Large intestine (tissue), 12 donors: ENCODE measurements at places on chromosomes 5 and 9. TPM values are rescaled to one million over a fixed set of nuclear protein-coding genes. Genes with fewer than 3 reads are reported as not detected.
A peak's percentile ranks its signal among the peaks of the same experiment; 100 is the strongest.

DNA sequence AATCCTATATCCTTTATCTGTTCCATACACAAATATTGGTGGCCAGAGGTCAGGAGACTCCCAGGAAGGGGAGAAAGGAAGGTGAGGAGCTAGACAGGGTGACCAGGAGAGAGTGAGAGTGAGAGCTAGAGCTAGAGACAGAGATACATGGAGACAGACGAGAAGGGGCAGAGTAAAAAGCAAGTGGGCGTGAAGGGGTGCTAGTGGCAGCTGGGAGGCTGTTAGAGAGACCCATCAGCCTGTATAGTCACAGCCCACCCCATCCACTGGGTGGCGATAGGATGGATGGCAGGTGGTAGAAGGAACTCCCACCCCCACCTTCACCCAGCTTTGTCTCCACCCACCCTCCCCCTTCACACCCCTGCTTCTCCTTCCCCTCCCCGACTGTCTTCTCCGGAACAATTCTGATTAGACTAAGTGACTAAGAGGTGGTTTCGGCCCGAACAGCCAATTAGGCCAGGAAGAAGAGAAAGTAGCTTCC, 32.8 kb downstream of the PCDH1 start:
- no peak for DNase-seq

DNA sequence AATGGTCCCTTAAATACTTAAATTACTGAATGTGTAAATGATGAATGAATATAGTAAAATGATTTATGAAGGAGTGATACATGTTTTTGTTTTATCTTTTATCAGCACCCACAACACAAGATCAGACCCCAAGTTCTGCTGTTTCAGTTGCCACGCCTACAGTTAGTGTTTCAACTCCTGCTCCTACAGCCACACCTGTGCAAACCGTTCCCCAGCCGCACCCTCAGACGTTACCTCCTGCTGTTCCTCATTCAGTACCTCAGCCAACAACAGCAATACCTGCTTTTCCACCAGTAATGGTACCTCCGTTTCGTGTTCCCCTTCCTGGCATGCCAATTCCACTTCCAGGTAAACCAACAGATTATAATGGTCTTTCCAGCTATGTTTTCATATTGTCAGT, 16.3 kb downstream of the TCERG1 start:
- no peak for DNase-seq

GRCh38 chr5:40554813-40555212, 124.9 kb upstream of the PTGER4 start:
- DNase-seq: peak; percentile 60

GRCh38 chr5:157198277-157198986, 17.8 kb downstream of the ITK start:
- no peak for DNase-seq

GRCh38 chr5:133783481-133783880, 171.1 kb upstream of the FSTL4 start:
- DNase-seq: no peak

The CEL gene
- 268 TPM for polyA plus RNA-seq

The WDR38 gene
- not detected for polyA plus RNA-seq

DNA sequence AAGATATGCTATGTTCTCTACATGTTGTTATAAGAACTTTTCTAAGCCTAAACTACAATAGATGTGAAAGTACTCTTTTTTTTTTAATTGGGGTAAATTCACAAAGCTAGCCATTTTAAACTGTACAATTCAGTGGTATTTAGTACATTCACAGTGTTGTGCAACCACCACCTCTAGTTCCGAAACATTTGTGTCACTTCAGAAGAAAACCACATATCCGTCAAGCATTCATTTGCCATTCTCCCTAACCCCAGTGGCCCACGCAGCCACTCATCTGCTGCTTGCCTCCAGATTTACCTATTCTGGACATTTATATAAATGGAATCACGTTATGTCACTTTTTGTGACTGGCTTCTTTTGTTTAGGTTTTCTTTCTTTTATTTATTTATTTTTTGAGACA, 43.1 kb downstream of the SPTAN1 start:
- DNase-seq: no peak

The PCDH1 gene
- 29.4 TPM for polyA plus RNA-seq

GRCh38 chr5:171858303-171858702, 72.7 kb downstream of the SMIM23 start:
- no peak for DNase-seq

The TLX3 gene
- polyA plus RNA-seq: not detected

The WWC1 gene
- polyA plus RNA-seq: 28.6 TPM

GRCh38 chr5:103228061-103228460, 30.5 kb upstream of the MACIR start:
- DNase-seq: no peak

The GGTA1 gene
- polyA plus RNA-seq: 8.8 TPM

DNA sequence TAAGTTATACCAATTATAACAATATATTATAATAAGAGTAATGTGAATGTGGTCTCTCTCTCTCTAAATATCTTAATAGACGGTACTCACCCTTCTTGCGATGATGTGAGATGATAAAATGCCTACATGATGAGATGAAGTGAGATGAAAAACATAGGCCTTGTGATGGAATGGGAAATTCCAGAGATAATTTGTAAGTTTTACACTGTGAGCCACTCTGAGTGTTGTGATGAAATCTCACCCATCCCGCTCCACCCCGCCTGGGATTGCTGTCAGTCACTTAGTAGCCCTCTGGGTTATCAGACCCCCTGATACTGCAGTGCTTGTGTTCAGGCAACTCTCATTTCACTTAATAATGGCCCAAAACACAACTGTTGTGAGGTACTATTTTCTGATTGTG, 10.5 kb downstream of the SUSD3 start:
- no peak for DNase-seq

DNA sequence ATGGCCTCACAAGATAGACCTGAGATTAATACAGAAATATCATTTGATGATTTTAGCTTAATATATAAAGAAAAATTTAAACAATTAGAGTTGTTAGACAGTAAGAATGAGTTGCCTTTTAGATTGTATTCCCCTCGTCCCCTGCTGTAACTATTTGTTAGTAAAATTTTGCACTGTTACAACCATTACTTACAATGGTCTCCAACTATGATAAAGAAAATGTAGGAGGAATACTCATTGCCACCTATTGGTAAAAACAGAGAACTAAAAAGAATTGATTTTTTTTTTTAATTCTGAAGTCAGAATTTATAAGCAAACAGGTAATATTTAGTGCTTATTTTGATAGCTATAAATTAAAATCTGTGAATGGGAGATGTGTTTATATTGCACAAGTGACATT, 937.6 kb downstream of the TLE4 start:
- no peak for DNase-seq

The CDH18 gene
- 1.1 TPM for polyA plus RNA-seq

The ABCA1 gene
- 8.6 TPM for polyA plus RNA-seq

The PROB1 gene
- 2.1 TPM for polyA plus RNA-seq

- DNase-seq: peak; percentile 57
These were observed 6.9 kb downstream of the REEP2 start for GRCh38 chr5:138445547-138446271.

DNA sequence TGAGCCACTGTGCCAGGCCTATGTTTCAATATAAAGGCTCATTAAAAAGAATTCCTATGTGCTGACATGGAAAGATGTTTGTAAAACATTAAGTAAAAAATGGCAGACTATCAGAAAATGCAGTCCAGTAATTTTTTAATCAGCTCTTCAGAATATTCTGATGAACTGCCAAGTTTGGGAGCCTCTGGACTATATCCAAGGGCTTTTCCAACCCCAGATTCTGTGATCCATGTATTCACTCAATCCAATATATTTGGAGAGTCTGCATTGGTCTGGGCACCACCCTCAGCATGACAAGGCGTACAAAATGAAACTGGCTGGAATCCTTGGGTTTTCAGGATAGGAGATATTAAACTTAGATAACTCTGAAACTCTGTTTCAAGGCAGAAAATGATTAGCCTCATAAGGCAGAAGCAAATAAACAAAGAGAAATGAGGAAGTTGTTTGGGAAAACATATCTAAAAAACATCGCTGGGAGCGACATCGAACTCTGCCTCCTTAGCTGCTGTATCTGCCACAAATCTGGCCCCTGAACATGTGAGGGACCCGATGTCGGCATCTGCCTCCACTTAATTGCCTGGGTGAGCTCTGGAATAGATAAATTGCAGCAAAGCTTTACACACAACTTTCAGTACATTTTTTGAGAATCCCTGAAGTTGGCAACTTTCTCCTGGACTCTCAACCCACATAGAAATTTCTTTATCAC, 14.4 kb downstream of the PDE6A start:
- peak; percentile 11 for DNase-seq

The FOXD1 gene
- 0.04 TPM for polyA plus RNA-seq

- no peak for DNase-seq
These were observed 3.2 kb downstream of the PIP5KL1 start for GRCh38 chr9:127927201-127927987.

DNA sequence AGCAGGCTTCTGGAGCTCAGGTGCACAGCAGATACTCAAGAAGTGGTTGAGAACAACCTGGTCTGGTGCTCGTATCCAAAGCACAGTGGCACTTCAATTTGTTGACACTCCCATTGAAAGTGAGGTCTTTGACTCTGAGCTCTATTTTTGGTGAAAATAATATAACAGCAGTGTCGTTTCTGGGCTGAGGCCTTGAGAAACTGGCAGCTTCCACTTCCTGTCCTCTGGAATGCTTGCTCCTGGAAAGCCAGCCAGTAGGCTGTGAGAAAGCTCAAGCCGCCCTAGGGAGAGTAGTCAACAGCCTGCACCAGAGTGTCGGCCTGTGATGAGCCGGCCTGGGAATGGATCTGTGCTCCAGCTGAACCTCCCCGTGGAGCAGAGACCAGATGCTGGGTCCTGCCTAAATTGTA, 6.8 kb upstream of the SUSD3 start:
- no peak for DNase-seq

- no peak for DNase-seq
These were observed 62.3 kb downstream of the ST8SIA4 start for GRCh38 chr5:100840789-100841188.

- no peak for DNase-seq
These were observed 67.6 kb downstream of the TLE4 start for GRCh38 chr9:79639354-79639753.

GRCh38 chr9:134782921-134783698, 97.5 kb upstream of the FCN2 start:
- DNase-seq: no peak

GRCh38 chr5:139658928-139659667, 10.9 kb downstream of the CXXC5 start:
- peak; percentile 52 for DNase-seq

The PRR7 gene
- polyA plus RNA-seq: 1.7 TPM

- DNase-seq: no peak
These were observed 15.9 kb downstream of the OR2V1 start for GRCh38 chr5:181114844-181115778.

- no peak for DNase-seq
These were observed 439.9 kb downstream of the GADD45G start for GRCh38 chr9:90044710-90045151.

DNA sequence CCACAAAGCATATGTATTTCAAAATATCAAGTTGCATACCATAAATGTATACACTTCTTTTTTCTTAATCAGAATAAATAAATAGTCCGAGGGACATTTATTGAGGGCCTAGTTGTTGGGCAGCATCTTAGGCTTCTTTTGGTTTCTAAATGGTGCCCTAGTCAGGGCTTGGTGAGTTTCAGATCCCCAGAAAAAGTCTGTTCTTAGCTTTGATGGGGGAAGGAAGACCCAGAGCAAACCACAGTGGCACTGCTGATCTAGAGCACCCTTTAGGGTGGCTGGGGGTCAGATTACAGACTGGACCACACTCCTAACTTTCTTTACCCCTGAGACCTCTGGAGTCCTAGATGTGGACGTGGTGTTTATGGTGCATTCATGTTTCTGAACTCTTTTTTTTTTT, 97.8 kb downstream of the C9orf152 start:
- DNase-seq: no peak

DNA sequence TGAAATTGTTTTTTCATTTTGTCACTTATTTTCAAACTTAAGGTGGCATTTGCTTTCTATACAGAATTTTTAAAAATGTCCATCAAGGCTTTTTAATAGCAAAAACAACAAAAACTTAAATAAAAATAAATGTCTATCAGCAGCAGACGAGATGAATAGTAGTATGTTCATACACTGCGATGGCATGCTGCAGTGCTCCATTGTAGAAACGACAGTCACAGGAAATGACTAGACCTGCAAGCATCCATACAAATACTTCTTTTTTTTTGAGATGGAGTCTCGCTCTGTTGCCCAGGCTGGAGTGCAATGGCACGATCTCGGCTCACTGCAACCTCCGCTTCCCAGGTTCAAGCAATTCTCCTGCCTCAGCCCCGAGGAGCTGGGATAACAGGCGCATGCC, 41.4 kb downstream of the COL23A1 start:
- DNase-seq: no peak

- no peak for DNase-seq
These were observed 23.3 kb upstream of the STOM start for GRCh38 chr9:121393318-121393717.

The TAF11L5 gene
- not detected for polyA plus RNA-seq

The ALDH1A1 gene
- 181 TPM for polyA plus RNA-seq

GRCh38 chr9:97041898-97042297, 3.0 kb upstream of the CTSV start:
- DNase-seq: peak; percentile 80

The MORN5 gene
- polyA plus RNA-seq: 2.2 TPM

The FOXD4 gene
- 0.42 TPM for polyA plus RNA-seq

DNA sequence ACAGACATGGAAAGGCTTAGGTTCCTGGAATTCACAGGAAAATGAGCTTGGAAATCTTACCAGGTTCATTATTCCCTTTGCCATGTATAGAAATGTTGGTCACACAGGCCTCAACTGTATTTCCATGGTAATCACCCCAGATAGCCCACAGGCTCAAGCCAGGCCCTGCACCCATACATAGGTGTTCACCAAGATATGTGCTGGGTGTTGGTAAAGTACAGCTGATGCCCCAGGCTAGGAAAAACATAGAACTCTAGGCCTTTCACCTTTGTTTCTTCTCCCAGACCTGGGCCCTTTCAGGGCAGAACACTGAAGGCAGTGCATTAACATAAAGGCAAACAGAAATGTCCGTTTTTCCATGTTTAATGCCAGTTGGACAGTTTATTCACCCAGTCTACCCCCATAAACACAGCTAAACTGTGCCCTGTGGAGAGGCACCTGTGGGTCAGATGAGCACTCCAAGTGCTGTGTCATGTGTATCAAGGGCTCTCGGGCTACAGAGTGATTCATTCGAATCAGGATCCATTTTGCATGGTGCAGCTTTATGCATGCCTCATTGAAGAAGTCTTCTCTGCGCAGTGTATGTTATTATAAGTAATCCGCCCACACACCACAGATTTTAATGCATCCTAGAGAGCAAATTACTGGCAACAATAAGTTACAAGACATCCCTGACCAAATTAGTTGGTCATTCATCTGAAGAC, 93.4 kb upstream of the SLC30A5 start:
- DNase-seq: no peak

DNA sequence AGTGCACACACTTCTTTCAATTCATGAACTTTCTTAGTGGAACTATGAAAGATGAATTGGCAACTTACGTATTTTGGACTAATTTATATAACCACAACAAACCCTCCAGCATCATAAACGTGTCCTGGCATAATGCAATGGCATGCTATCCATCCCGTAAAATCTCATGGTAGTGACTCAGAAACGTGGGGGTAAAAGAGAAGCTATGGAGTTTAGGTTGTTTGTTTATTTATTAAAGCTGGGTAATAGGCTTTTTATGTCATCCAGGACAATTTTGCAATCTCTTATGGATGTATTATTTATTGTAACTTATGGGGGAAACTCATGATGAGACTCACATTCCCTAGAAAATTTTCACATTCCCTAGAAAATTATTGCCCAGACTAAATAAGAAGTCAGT, 106.3 kb downstream of the GDA start:
- no peak for DNase-seq

GRCh38 chr5:135243556-135244285, 155.3 kb downstream of the MACROH2A1 start:
- no peak for DNase-seq
